ENCODE measurements at places on chromosomes 11 and 22. TPM values are rescaled to one million over a fixed set of nuclear protein-coding genes. Genes with fewer than 3 reads are reported as not detected.

GRCh38 chr11:17736579-17736893, 2.0 kb downstream of the KCNC1 start:
- DNase-seq = no peak

DNA sequence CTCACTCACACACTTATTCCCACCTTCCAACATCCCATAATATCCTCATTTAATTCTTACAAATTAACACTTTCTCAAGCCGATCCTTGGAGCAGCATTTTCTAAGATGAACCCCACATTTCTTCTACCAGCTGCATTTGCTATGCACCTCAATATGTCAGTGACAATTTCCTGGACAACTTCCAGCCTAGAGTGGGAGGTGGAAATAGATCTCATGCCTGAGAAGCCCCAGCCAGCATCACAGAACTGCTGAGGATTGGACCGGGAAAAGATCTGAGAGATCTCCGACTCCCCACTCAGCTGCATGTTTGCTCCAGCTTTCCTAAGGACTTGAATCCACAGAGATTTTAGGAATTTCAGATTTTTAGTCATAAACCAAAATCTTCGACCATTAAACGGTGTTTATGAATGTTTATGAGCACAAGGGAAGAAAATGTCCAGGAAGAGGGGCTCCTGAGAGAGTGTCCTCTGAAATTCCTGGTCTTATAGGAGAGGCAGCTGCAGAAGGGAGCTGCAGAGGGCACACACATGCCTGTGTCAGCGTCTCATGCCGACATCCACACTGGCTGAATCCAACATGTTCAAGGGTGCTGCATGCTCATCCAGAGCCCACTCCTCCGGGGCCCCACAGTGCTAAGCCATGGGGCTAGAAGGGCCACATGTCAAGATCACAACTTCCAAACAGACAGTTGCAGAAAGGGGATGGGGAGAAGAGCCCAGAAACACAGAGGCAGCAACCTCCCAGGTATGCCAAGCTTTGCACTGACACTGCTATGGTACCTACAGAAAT, 68.6 kb downstream of the MICAL3 start:
- no peak for DNase-seq

DNA sequence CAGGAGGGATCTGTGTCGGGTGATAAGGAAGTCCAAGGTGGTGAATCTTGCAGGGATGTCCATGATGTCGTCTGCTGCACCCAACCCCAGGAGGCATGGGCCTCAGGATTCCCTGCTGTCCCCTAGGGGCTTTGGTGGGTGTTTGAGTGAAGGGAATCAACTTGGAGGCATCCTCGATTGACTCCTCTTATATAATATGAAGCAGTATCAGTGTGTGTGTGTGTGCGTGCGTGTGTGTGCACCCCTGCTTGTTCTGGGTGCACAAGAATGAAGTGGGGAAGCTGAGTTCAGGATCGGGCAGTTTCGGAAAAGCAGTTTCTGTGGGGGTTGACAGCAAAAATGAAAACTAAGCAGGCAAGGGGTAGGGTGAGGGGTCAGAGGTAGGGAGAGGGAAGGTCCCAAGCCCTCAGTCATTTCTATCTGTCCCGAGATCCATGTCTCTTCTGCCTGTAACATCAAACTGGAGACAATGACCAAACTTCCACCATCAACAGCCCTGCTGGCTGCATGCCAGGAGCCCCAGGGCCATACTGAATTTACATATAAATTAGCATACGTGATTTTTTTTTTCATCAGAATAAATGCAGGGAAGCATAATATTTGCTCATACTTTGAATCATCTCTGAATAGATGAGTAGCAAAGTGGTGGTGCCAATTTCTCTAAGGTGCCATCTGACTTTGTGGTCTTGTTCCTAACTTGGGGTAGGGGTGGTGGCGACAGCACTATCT, 2.0 kb downstream of the NTM start:
- no peak for DNase-seq

DNA sequence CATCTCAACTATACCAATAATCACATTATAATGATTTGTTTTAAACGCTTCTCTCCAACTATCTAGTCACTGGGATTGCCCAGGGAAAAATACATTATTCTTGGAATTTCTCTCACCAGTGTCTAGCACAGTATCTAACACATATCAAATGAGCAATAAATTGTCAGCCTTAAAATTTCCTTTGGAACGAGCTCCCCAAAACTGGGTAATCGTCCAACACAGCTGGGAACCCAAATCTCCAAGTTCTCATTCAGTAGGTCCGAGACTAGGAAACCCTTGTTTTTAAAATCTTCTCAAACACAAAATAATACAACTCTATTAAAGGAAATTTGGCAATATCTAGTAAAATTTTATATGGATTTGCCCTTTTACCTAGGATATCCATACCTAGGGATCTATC, 327.8 kb upstream of the ARHGAP42 start:
- no peak for DNase-seq

GRCh38 chr22:22703203-22703570, 58.8 kb downstream of the GGTLC2 start:
- DNase-seq = no peak

GRCh38 chr11:68803766-68804165, 38.0 kb downstream of the CPT1A start:
- DNase-seq = no peak

TEX12 gene
- total RNA-seq = not detected

PNPLA5 gene
- total RNA-seq = not detected

Data from Calu3 (cell line).